Activated CD4-positive, alpha-beta T cell treated with anti-CD3 and anti-CD28 coated beads, Interleukin-2, amount 50 U/mL, for 1 hour (primary cell): ENCODE measurements at places on chromosomes 2 and 18.

- DNase-seq = no peak
Measured at GRCh38 chr2:68935471-68935870, 17.2 kb downstream of the GKN2 start.

DNA sequence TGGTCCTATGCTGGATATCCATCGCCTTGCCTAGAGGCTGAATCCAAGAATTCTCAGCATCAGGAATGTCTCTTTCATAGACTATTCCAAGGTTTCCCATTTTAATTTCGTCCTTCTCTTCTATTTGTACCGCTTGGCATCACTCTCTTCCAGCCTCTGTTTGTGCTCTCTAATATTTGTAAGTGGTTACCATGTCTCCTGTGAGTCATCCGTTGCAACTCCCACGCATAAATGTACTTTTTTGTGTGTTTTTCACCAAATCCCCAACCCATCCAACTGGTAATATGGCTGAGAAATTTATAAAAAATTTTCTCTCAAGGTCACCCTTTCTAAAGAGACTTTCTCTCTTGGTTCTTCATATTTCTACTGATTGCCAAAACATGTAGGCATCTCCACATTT is 21.8 kb downstream of the COLEC12 start:
- no peak for DNase-seq

DNA sequence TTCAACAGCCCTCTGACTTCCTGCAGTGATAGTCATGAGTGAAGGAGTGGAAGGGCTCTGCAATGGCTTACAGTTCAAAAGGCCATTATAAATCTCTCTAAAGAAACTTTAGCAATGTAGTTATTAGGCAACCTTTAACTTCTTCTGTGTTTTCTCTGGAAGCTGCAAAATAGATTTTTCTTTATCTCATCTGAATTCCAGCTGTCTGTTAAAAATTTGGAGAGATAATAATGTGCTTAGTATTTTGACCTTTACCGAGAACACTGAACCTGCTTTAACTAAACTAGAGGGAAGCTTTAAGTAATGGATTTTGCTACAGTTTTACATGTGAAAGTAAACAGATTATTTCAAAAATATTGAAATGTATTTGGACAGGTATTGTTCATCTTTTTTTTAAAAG is 847.9 kb downstream of the ERBB4 start:
- no peak for DNase-seq

DNA sequence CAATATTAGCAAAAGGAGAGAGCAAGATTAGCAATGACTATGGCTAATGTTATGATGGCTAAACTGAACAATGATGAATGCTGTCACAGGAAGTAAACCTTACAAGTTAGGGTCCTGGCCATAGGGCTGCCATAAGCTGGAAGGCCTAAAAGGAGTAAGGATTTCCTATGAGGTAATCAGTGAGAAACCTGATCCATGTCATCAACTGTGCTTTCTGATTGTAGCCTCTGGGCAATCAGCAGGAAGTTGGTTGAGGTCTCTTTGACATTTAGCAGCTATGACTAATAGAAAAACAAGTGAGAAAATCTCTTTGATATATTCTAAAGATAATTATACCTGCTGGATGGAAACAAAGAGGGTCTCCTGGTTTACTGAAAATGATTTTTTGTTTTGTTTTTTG is 193.0 kb downstream of the RAB3GAP1 start:
- DNase-seq = no peak

DNA sequence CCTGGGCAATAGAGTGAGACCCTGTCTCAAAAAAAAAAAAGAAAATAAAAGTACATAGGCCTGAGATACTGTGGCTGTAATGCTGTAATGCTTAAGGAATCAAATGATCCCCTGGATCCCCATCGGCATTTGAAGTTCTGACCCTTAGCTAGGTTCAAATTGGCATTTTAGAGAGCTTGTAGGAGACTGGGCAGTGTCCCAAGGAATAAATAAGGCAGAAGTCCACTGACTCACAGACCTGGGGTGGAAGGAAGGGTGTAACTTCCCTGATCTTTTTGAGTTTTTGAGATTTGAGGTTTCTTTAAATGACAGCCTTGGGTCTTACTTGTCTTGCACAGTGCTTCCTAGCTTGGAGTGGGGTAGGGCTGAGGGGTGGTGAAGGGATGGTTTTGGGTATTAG is 553.7 kb downstream of the SLC4A3 start:
- no peak for DNase-seq

- no peak for DNase-seq
Measured at GRCh38 chr2:169119851-169120250, 50.5 kb downstream of the DHRS9 start.

DNA sequence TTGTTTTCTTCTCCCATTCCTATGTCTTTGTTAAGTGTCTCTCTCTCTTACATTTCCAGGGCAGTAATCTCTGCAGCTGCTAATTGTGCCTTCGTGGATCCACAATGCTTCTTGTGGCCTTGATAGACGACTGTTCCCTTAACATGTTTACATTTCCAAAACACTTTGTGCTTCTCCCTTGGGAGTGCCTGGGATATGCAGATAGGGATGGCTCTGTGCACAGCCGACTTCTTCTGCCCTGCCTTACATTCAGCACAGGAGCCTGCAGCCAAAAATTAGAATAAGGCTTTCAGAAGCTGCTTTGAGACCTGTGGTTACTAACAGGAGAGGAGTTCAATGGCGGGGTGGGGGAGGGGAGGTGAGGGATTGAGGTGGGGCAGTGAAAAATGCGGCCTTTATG is 328.9 kb downstream of the TDRD15 start:
- DNase-seq = no peak

GRCh38 chr2:31236433-31237205 is 2.7 kb downstream of the EHD3 start:
- DNase-seq = no peak

- DNase-seq = no peak
Measured at GRCh38 chr2:64881037-64881492, 108.1 kb upstream of the SLC1A4 start.

- no peak for DNase-seq
Measured at GRCh38 chr18:44680273-44681075, at the start of gene SETBP1. SETBP1 (plus strand) TSS chr18:44680888; CDS start chr18:44701347, 20,459 bp downstream.

- DNase-seq = no peak
Measured at GRCh38 chr2:223846515-223846914, 9.1 kb upstream of the AP1S3 start.

DNA sequence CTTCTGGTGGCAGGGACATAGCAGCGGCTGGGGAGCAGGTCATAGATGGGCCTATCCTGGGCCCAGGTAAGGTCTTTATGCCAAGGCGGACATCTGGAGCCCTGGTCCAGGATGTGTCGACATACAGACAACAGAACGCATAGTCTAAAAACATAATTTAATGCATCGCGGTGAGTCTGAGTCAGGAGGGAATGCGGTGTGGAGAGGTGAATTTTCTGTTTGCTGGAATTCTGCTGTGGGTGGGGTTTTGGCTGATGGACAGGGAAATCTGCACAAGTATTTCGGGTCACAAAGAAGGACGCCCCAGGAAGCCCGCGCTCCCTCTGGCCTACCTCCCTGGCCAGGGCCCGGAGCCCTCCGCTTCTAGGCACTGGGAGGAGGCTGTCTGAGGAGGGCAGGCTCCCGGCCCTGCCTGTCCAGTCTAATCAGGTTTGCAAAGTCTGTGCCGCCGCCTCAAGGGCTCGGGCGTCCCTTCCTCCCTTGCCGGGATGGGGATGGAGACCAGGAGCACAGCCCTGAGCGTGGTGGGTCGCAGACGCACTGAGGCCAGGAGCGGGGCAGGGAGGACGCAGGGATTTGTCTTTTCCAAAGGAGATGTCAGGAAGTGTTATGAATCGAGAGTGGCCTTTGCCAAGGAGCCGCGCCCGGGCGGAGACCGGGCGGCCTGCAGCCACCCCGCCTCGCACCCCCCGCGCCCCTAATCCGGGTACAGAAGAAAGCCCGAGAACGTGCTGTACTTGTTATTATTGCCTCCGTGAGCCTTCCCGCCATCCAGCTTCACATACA is 2.3 kb downstream of the C1QL2 start:
- no peak for DNase-seq

- no peak for DNase-seq
Measured at GRCh38 chr2:82234283-82234874, 1929.8 kb upstream of the LRRTM1 start.

DNA sequence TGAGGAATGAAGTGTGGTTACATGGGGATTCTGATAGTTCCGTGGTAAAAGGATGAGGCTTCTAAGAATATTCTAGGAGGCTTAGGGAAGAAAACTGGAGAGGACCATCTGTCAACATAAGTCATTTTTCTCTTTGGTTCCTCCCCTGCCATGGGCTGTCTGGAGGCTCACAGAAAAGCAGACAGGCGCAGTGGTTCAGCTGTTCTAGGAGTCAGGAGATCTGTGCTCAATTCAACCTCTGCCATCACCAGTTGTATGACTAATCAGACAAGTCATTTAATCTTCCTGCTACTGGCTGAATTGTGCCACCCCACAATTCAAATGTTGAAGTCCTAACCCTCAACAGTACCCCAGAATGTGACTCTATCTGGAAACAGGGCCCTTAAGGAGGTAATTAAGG is 36.4 kb downstream of the ADAM17 start:
- no peak for DNase-seq

- no peak for DNase-seq
Measured at GRCh38 chr2:76930056-76930744, 592.0 kb downstream of the LRRTM4 start.

GRCh38 chr2:167613471-167613870 is 633.9 kb downstream of the STK39 start:
- DNase-seq = no peak
